ENCODE measurements at places on chromosomes 2 and 18.
A peak's percentile ranks its signal among the peaks of the same experiment; 100 is the strongest.

- no peak for DNase-seq
Observed at GRCh38 chr18:9914334-9914583, 443 bp downstream of the VAPA start.

- DNase-seq: no peak
Observed at GRCh38 chr18:13438507-13439056, 220.0 kb downstream of the LDLRAD4 start.

- DNase-seq: no peak
Observed at GRCh38 chr2:96831679-96832078, 12.1 kb downstream of the ANKRD23 start.

- no peak for DNase-seq
Observed at GRCh38 chr2:35293261-35293660, 1062.3 kb upstream of the CRIM1 start.

DNA sequence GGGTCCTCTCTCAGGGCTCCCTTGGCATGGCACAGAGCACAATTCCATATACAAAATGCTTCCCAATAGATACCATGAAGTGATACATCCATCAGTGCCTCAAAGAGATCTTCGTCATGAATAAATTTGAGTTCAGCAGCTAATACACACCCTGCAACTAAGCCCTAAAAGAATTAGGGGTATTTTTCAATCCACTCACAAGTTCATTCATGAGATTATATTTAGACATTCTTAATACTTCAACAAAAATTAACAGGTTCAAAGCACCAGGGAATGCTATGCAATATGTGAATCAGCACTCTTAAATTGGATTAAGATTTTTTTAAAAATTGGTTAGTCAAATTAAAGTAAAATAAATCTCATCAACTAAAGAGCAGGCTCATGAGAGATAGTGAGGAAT, 79.7 kb downstream of the PID1 start:
- no peak for DNase-seq

GRCh38 chr2:6171294-6171693, 479.1 kb downstream of the SOX11 start:
- DNase-seq: no peak

DNA sequence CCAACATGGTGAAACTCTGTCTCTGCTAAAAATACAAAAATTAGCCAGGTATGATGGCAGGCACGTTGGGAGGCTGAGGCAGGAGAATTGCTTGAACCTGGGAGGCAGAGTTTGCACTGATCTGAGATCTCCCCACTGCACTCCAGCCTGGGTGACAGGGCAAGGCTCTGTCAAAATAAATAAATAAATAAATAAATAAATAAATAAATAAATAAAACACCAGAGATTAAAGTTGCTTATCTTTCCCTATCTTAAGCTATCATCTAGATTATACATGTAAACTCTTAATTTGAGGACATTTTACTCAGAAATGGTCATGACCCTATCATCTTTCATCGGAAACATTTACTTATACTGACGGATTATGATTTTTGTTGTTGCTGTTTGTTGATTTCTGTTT, 373.2 kb downstream of the GALNT13 start:
- no peak for DNase-seq

GRCh38 chr18:77366720-77367641, 117.3 kb downstream of the GALR1 start:
- no peak for DNase-seq

DNA sequence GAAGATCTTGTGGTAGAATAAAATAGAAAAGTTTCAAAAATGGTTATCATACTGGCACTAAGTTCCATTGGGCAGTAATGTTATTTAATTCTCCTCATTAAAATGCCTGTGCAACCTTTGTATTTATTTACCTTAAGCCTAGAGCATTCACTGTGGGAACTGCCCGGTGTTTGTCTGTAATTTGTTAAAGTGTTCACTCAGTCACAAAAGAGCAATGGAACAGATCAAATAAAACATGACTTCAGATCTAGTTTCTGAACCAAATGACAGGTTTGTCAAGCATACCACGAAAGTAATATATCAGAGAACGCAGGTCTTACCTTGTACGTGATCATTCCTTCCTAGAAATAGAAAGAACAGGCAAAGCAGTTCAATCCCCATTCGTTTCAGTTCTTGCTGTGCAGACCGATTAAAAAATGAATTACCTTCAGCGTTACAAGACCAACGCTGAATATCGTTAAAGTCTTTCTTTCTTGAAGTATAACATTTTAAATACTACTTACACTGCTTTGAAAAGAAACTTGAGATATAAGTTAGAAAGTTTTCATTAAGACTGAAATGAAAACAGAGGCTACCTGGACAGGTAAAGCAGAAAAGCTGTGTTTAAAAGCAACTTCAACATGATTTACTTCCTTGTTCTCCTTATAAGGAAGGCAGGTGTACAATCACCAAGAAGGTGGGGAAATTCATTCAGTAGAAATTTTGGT, at the start of gene ITGB6:
Gene ITGB6, minus strand, starts transcription at position 590 of the 707 bp plus-strand sequence. Its CDS starts 209 bp downstream, at position 381.
- DNase-seq: peak; percentile 68

DNA sequence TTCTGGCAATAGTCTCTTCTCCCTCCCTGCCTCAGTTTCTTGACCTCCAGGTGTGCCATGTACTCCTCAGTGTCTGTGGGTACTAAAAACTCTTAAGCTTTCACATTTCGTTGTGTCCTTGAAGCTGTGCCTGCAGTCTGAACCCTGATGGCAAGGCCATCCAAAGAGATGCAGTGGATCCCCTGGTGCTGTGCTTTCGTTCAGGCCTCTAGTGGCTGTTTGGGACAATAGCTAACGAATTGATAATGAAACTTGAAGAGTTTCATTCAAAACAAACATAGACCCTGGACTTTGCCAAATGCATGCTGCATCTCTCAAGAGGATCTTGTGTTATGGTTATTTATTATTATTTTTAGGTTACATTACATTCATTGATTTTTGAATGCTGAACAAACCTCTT, 523.1 kb upstream of the FSIP2 start:
- DNase-seq: no peak

DNA sequence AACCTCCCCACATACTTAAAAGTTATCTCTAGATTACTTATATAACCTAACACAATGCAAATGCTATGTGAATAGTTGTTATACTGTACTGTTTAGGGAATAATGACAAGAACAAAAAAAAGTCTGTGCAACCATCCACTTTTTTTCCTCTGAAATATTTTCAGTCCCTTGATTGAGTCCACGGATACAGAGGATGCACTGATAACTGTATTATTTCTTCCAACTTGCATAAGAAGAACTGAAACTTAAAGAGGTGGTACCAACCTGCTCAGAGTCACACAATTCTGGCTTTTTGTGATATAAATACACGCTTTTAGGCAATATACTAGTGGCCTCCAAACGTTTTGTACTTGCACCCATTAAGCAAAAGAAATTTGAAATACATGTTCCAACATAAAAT, 1.4 kb downstream of the SMC6 start:
- no peak for DNase-seq

- DNase-seq: no peak
Observed at GRCh38 chr18:77807650-77808049, 558.0 kb downstream of the GALR1 start.

- DNase-seq: no peak
Observed at GRCh38 chr2:26475832-26476501, 2.0 kb downstream of the OTOF start.

DNA sequence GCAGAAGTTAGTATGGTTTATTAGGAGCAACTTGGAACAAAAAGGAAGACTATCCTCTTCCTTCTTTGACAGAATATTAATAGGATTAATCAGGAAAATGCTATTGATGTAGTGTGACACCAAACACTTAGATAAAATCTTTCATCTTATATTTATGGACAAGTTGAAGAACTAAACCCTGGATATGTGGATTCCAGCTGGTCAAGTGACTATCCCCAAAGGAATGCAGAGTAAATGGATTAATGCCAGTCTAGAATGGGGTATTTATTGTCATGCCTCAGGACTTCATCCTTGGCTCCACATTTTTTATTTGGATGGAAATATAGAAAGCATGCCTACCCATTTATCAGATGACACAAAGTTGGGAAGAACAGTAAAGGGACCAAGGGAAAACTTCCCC, 124.0 kb upstream of the TTC39C start:
- DNase-seq: no peak

DNA sequence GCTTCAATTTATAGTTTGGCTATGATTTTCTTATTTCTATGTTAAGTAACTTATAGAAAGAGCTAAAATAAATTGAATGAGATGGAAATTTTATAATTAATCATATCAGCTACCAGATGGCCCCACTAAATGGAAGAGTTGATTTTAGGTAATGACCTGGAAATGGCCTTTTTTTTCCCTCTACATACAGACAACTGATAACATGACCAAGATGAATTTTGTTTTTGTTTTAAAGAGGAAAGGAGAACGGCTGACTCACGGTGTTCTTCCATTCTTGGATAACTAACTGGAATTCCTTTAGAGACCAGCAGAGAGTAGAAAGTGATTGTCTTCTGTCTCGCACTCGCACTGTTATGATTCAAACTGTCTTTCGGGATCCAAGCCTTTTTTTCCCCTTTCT, 91.0 kb downstream of the TMEM185B start:
- no peak for DNase-seq

GRCh38 chr18:2985628-2986027, 27.3 kb downstream of the LPIN2 start:
- DNase-seq: no peak

- no peak for DNase-seq
Observed at GRCh38 chr2:146532509-146533147, 1312.2 kb upstream of the ACVR2A start.

- DNase-seq: no peak
Observed at GRCh38 chr18:73880387-73880786, 267.2 kb downstream of the FBXO15 start.

DNA sequence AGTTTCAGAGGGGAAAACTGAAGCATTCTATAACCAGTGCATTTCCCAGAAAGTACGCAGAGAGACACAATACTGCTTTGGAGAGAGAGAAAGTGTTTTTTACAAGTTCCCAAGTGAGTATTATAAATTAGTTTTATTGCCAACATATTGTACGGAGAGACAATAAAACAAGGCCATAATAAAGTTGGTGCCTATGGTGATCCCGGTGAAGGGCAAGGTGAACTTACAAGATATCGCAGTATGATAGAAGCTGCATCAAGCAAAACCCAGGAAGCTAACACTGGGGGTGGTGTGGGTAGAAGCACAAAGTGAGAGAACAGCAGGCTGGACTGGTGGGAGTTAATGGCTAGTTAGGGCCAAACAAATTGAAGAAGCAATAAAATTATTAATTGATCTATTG, 7.5 kb downstream of the TMSB10 start:
- DNase-seq: no peak

DNA sequence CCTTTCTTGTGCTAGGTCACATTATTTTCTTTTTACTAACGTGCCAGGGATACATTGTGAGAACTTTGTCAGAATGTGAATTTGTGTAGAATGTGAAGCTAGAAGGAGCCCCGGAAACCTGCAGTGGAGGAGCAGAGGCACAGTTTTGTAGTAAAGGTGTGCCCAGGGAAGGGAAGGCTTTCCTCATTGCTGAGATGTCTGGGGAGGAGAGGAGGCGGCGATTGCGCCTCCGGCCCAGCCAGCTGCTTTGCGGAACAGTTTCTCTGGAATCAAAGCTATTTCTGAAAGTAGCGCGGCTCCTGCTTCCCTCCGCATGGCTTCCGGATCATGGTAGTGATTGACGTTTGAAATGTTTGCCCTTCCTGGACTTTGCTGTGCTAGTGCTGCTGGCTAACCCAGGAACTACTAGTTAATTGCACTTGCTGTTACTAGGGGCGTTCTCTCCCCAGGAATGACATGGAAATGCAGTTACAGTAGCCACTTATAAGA, 83.1 kb upstream of the RBM44 start:
- no peak for DNase-seq

- peak; percentile 50 for DNase-seq
Observed at GRCh38 chr2:135664623-135665068, 77.0 kb upstream of the UBXN4 start.

- DNase-seq: peak; percentile 89
Observed at GRCh38 chr2:166343467-166343866, 32.3 kb downstream of the SCN9A start.

DNA sequence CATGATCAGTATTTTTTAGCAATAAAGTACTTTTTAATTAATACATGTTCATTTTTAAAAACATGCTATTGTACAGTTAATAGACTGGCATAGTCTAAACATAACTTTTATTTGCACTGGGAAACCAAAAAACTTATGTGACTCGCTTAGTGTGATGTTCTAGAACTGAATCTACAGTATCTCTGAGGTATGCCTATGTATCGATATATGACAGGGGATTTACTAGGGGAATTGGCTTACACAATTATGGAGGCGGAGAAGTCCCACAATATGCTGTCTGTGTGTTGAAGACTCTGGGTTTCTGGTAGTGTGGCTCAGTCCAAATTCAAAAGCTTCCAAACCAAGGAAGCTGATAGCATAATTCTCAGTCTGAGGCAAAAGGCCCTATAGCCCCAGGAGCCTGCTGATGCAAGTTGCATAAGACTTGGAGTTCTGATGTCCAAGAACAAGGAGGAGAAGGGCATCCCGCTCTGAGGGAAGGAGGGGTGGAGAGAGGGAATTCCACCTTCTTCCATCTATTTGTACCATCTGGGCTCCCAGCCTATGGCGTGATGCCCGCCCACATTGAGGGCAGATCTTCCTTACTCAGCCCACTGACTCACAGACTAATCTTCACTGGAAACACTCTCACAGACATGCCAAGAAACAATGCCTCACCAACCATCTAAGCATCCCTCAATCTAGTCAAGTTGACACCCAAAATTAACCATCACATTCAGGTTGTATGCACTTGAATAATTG, 27.5 kb downstream of the ZNF638 start:
- DNase-seq: peak; percentile 42

- DNase-seq: no peak
Observed at GRCh38 chr2:45910473-45911060, 259.1 kb downstream of the PRKCE start.

GRCh38 chr2:226971770-226972169, 135.9 kb downstream of the RHBDD1 start:
- DNase-seq: no peak

DNA sequence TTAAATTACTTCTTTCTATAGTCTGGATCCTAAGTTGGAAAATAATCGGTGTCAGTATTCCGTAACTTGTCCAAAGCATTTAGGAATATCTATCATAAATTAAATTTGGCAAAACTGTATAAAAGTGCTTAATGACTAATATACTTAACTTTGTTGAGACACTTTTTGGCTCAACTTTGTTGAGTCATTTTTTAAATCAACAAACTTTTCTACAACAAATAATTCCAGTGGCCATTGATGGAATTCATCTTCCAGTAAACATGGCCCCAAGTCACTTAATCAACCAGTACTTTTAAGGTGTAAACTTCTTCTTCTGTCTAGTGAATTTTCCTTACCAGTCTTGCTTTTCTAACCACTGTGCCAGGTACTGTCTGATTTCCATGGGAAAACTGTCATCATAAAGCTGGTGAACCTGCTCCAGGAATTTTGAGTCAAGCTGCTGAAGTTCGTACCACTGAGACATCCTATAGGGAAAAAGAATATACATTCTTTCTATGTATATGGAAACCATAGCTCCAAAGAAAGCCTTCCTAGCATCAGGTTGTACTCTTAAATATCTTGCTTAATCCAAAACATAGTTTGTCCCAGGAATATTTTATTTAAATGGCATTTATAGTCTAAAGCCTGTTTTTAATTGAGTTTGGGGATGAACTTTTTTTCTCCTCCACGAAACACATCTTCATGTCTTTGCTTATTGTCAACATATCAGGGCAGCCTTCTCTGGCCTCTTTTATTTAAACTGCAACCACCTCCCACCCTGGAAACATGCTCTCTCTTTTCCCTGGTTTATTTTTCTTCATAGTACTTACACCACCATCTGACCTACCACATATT, 4.2 kb downstream of the STAT1 start:
- DNase-seq: no peak

All from foreskin keratinocyte (primary cell).